CD4-positive, alpha-beta T cell treated with Interferon gamma for 1 hour (primary cell): ENCODE measurements at places on chromosomes 2 and 18.
A peak's percentile ranks its signal among the peaks of the same experiment; 100 is the strongest.

- DNase-seq, result peak; percentile 55
Observed at GRCh38 chr2:131104487-131105155, 515 bp upstream of the PLEKHB2 start.

GRCh38 chr2:181047829-181048228 lies 67.4 kb downstream of the UBE2E3 start:
- DNase-seq, result no peak

DNA sequence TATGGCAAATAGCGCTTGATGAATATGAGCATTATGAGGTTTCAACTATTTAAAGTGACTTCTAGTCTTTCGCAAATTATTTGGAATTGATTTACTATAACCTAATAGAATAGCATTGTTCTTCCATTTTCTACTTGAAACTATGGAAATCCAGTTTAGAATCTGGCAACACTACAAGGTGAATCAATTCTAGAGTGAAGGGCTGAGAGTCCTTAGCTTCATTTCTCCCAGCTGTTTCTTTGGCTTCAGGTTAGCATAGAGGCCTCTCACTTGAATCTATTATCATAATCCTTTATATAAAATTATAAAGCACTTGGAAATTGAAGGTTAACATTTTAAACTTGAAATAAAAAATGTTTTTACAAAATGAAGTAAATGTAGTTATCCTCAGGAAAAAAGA lies 318.8 kb downstream of the CCDC85A start:
- DNase-seq, result no peak

DNA sequence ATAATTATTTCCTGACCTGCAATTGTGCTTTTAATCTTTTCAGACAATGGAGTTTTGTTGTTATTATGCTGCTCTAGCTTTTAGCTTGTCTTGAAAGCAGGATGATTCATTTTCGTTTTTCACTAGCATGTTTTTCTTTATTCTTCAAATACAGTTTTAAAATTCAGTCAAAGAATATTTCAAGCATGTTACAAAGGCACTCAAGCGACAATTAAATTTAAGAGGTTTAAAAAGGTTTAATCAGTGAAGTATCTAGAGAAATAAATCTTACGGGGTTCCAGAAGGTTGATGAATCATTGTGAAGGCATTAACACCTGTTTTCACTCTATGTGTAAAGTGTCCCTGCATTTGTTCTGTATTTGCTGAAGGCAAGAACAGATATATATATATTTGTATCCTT lies 390.7 kb upstream of the TMEFF2 start:
- no peak for DNase-seq

GRCh38 chr2:236086971-236087465 lies 81.2 kb downstream of the GBX2 start:
- no peak for DNase-seq

GRCh38 chr2:219752726-219753125 lies 125.3 kb downstream of the SLC4A3 start:
- DNase-seq, result no peak

DNA sequence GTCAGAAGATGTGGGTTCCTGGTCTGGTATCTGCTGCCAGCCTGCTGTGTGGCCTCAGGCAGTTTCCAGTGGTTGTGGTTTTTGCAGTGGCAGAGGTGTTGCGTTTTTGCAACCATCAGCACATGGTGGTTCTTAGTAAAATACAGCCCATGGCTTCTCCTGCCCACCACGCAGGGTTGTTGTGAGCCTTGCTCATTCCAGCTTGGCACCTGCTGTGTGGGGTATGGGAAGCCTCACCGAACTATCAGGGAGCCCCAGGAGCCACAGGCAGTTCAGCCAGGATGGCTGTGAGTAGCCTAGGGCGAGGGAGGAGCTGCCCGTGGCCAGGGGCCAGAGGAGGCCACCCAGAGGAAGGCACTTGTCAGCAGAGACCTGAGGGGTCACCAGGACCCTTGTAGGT lies 9.8 kb downstream of the ARID5A start:
- DNase-seq, result no peak

DNA sequence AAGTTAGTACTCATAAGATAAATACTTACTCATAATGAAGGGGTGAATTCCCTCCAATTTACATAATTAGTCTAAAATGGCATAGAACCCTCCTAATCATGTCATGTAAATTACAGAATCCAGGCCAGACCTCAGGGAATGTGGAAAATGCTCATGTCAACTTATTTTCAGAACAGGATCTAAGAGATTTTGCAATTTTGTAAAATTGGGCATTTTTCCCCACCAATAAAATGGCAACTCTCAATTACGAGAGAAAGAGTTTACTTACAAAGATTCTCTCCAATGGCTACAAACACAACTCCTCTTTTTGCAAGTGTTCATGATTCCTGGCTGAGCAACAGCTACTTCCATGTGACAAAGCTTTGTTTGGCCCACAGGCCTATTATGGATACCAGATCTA lies 33.8 kb upstream of the SP5 start:
- DNase-seq, result no peak

DNA sequence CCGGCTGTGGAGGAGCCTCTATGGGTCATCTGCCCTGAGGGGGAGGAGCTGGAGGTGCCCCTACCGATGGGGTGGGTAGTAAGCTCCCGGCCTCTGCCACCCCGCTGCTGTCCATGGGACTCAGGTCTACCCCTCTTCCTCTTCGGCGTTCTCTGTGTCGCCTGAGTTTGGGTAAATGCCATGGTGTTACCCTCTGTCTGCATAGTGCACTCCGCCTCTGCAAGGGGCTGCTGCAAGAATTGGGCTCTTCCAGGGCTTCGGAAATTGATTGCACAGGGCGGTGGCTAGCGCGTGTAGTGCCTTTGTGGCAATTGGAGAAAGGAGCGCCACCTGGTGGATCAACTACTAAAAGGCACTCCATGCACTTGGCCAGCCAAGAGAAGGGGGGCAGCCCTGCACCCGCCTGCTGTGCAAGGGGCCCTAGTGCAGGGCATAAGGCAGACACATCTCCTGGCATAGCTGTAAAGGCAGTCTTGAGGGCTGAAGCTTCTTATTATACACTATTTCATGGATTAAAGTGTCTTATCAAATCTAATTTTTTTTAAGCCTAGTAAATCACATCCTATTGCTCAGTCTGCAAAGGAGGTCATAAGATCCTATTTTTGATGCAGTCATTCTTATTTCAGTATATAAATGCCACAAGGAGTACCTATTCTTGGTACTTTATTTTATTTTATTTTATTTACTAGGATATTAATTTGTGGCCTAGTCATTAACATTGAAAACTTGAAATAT lies 308.9 kb downstream of the PDE11A start:
- peak; percentile 65 for DNase-seq

DNA sequence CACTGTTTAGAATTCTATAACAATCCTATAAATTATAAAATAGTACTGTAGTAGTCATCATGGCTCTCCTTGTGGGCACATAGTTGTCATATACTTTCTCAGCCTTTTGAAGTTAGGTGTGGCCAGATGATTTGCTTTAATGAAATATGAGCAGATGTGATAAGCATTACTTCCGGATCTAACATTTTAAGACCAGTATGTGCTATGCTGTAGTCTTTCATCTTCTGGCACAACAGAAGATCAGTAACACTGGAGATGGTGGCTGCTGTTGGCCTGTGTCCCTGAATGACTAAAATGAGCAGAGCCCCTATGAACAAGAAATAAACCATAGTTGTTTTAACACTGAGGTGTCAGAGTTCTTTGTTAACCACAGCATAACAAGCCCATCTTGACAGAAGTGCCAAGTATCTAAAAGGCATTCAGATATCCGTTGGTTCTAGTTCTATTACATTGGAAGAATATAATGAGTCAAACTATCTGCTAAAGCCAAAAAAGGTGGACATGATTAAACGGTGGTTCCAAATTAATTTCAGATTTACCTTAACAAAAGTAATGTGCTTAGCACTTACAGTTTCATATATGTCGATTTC lies 6.3 kb downstream of the MEX3C start:
- DNase-seq, result peak; percentile 38

- DNase-seq, result no peak
Observed at GRCh38 chr2:170227507-170227947, 49.6 kb downstream of the MYO3B start.

DNA sequence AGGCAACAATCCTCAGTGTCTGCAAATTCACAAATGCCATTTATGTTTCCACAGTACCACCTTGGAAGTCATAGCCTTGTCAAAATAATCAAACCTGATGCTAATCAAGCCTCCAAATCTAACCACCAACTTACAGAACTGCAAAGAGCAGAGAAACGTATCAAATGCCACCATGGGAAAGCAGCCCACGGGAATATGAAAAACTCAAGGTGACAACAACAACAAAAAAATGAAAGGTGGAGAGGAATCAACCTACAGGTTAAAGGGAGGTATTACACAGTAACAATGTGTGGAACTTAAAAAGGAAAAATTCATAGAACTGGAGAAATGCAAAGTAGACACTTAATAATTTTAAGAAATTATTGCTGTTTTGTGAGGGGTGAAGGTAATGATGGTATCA lies 46.7 kb downstream of the CD226 start:
- no peak for DNase-seq

DNA sequence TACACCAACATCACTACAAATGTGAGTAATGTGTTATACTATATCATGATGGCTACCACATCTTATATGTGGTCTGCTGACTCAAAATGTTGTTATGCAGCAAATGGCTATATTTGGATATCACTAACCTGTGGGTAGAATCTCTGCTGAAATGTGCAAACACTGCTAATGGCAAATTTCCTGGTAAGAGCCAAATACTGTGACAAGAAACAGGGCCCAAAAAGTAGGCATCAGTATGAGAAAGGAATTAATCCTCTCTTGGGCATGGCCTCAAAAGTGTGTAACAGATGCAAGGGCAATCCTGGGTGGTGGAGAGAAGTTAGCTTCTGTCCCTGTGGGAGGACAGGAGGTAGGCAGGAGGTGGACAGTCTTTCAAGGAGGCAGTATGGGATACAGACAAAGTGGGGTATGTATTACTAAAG lies 13.3 kb downstream of the ATF2 start:
- DNase-seq, result no peak

GRCh38 chr2:202486351-202486750 lies 110.2 kb downstream of the BMPR2 start:
- no peak for DNase-seq
